Endothelial cell of coronary artery (primary cell): ENCODE measurements at places on chromosomes 2 and 18. TPM values are rescaled to one million over a fixed set of nuclear protein-coding genes. Genes with fewer than 3 reads are reported as not detected.

The PTPN2 gene
- 18.4 and 21.1 TPM in 2 replicates for total RNA-seq

The SERPINB11 gene
- total RNA-seq, result not detected in 2 replicates

The CD207 gene
- total RNA-seq, result under 0.01 TPM in 1 of 2 replicates, not detected in the other

The NUP35 gene
- total RNA-seq, result 10.7 and 13.6 TPM in 2 replicates

The SCN3A gene
- 0.09 TPM in 1 of 2 replicates, not detected in the other for total RNA-seq

The MAP2 gene
- total RNA-seq, result 8.8 and 9.2 TPM in 2 replicates

The RPRM gene
- not detected in 2 replicates for total RNA-seq

The CCDC178 gene
- total RNA-seq, result 0.63 TPM in 1 of 2 replicates, not detected in the other

The SH2D6 gene
- total RNA-seq, result 0.27 and 0.28 TPM in 2 replicates

The TNS1 gene
- total RNA-seq, result 27.4 and 87.3 TPM in 2 replicates

The RBMS1 gene
- total RNA-seq, result 56.4 and 81.9 TPM in 2 replicates

The PTPRN gene
- not detected in 2 replicates for total RNA-seq

The SNORC gene
- total RNA-seq, result 0.36 and 0.38 TPM in 2 replicates

The RUFY4 gene
- not detected in 2 replicates for total RNA-seq

The DIPK1C gene
- not detected in 2 replicates for total RNA-seq

The ABCG5 gene
- not detected in 2 replicates for total RNA-seq

The C1QL2 gene
- total RNA-seq, result not detected in 2 replicates

The LIMS4 gene
- 19.5 and 20.7 TPM in 2 replicates for total RNA-seq

The PTPN4 gene
- total RNA-seq, result 39.3 and 49.1 TPM in 2 replicates

The MTIF2 gene
- 32.8 and 37.5 TPM in 2 replicates for total RNA-seq
